ENCODE measurements at places on chromosomes 16 and 17. TPM values are rescaled to one million over a fixed set of nuclear protein-coding genes. Genes with fewer than 3 reads are reported as not detected.

WNT9B gene
- total RNA-seq, result not detected

DNA sequence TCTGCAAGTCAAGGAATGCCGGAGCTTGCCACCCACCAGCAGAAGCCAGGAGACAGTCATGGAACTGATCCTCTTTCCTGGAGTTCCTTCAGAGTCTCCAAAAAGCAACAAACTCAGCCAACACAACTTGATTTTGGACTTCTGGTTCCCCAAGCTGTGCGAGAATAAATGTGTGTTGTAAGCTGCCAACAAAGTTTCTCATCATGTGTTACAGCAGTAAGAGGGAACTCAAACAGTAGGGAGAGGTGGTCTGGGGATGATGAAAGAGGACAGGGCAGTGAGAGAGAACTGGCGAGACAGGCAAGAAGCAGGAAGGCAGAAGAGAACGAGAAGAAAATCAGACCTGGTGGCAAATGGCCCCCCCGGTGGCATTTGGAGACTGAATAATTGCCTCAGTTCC lies 204.9 kb downstream of the MAF start:
- no peak for DNase-seq

DNA sequence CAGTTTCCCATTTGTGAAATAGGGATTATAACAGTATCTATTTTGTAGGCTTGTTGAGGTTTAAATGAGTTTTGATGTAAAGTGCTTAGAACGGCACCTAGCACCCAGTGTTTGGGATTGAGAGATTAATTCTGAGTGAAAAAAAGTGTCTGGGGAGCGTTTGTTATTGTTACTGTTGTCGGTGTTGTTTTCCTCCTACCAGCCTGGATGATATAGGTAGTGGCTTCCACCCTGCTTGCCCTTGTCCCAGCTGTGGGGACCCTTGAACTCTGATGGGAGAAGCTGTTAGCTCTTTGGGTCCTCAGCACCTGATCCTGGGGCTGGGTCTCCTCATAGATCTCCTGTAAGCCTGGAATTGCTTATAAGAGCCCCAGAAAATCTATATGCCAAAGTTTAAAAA lies 4.9 kb downstream of the FMNL1 start:
- no peak for DNase-seq

DNA sequence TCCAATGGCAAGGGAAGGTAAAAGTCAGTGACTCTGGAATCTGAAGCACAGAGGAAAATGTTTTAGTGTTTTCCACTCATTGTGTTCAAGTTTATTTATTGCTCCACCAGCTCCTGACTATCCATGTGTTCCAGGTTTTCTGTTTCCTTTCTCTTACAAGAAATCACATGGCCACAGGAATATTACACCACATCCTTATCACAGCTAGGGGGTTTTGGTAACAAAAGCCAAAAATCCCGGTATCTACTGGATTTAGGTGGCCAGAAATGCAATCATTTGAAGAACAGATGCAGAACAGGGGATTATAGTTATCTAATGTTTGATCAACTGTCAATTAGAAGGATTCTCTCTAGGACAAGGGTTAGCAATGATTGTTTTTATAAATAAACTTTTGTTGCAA lies 47.9 kb downstream of the STH start:
- DNase-seq, result no peak

TBX4 gene
- total RNA-seq, result not detected

MT1A gene
- 93.3 TPM for total RNA-seq

SOX15 gene
- total RNA-seq, result 3.1 TPM

DNA sequence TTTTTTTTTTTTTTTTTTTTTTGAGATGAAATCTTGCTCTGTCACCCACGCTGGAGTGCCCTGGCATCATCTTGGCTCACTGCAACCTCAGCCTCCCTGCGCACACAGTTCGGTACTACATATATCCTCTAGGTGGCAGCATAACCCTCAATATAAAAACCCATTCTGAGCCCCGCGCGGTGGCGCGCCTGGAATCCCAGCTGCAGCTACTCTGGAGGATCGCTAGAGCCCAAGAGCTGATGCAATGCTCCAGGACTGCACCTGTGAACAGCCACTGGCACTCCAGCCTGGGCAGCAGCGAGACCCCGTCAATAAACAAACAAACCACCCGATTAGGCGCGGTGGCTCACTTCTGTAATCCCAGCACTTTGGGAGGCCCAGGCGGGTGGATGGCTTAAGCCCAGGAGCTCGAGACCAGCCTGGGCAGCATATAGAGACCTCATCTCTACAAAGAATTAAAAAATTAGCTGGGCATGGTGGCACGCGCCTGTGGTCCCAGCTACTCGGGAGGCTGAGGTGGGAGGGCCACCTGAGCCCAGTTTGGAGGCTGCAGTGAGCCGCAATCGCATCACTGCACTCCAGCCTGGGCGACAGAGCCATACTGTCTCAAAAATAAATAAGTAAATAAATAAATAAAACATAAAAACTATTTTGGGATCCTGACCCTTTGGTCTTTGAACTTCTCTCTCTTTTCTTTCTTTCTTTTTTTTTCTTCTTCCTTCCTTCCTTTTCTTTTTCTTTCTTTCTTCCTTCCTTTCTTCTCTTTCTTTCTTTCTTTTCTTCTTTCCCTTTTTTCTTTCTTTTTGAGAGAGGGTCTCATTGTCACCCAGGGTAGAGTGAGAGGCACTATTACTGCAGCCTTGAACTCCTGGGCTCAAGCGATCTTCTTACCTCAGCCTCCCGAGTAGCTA lies 15.4 kb upstream of the AKAP10 start:
- peak; percentile 83 for DNase-seq

PDILT gene
- not detected for total RNA-seq

- no peak for DNase-seq
Observed at GRCh38 chr16:8943001-8943763, 20.5 kb downstream of the USP7 start.

DNA sequence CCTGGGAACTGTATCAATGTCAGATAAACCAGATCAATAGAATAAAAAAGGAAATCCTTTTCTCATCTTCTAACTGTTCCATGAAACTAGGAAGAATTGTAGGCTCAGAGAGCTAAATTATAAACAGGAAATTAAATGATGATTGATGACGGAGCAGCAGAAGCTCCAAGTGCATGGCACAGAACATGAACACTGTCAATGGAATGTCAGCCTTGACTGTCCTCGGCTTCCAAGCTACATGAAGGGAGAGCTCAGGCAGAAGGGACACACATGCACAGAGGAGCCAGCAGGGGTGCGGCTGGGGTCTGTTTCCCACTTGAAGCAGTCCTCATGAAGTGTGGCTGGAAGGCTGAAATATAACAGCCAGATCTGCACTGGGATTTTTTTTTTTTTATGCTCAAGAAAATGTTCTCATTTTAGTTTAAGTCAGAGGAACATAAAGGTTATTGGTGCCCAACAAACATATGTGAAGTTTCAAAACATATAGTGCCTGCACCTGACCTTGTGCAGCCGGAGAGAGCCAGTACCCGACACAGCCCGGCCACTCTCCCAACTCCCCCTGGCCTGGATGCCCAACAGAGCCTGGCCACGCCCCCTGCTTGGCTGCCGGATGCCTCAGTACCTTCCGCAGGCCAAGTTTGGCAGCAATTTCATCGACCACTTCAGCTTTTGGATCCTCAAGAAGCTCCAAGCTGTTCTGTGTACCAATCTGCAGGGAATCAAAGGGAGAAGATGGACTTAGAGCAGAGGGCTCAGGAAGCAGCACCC lies 37.0 kb downstream of the NPLOC4 start:
- no peak for DNase-seq

DNA sequence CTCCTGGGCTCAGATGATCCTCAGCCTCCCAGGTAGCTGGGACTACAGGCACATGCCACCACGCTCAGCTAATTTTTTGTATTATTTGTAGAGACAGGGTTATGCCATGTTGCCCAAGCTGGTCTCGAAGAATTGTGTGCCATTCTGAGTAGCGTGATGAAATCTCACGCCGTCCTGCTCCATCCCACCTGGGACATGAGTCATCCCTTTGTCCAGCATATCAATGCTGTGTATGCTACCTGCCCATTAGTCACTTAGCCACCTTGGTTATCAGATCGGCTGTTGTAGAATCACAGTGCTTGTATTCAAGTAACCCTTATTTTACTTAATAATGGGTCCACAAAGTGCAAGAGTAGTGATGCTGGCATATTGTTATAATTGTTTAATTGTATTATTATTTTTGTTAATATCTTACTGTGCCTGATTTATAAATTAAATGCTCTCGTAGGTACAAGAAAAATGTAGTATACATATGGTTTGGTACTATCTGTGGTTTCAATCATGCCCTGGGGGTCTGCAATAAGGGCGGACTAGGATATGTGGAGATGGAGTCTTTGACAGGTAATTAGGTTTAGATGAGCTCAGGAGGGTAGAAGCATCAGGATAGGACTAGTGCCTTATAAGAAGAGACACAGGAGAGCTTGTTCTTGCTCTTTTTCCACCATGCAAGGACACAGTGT lies 26.6 kb upstream of the SLC13A2 start:
- DNase-seq, result no peak

DNA sequence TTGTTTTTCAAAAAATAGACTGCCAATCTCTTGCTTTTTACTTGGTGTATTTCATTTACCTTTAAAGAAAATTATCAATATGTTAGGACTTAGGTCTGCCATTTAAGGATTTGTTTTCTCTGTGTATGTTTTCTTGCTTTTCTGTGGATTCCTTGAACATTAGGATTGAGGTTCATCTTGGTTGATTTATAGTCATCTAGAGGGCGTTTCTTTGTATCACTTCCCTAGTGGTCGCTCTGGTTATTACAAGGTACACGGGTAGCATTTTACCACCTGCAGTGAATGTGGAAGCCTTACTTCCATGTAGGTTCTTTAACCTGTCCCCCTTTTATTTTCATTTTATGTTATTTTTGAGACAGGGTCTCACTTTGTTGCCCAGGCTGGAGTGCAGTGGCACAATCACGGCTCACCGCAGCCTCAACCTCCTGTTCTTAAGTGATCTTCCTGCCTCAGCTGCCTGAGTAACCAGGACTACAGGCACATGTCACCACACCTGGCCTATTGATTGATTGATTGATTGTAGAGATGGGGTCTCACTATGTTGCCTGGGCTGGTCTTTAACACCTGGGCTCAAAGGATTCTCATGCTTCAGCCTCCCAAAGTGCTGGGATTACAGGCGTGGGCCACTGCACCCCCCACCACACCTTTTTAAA lies 35.2 kb upstream of the CBX4 start:
- no peak for DNase-seq

UBALD2 gene
- total RNA-seq, result 21.6 TPM

- DNase-seq, result no peak
Observed at GRCh38 chr17:56213031-56213430, 59.8 kb downstream of the ANKFN1 start.

- no peak for DNase-seq
Observed at GRCh38 chr17:8916466-8916865, 49.0 kb upstream of the PIK3R6 start.

DNA sequence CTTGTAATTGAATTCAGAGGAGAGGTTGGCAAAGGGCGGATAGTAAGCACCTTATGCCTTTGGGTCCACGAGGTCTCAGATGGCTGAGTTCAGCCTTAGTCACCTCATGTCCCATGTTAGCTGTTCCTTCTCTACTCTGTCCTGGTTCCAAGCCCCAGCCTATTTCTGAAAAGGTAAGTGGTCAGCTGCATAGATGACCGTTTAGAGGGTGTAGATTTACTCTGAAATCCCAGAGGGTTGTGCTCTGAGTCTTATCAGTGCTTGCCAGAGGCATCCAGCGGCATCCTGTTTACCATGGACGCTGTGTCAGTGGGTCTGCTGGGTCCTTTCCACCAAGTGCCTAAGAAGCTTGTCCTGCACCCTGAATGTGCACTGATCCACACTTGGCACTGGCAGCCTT lies 1.9 kb downstream of the ZNF778 start:
- DNase-seq, result no peak

- no peak for DNase-seq
Observed at GRCh38 chr17:79558091-79558900, 52.6 kb downstream of the RBFOX3 start.

HOXB7 gene
- total RNA-seq, result 2.4 TPM

ACSM3 gene
- 2.5 TPM for total RNA-seq

PSMD12 gene
- 24.1 TPM for total RNA-seq
